ENCODE measurements at places on chromosomes 1 and 21.

GRCh38 chr1:110065841-110066240 lies 4.6 kb downstream of the ALX3 start:
- no peak for DNase-seq

GRCh38 chr1:209458921-209459320 lies 124.6 kb upstream of the CAMK1G start:
- no peak for DNase-seq

- no peak for DNase-seq
Measured at GRCh38 chr1:4585216-4585615, 69.2 kb upstream of the AJAP1 start.

- no peak for DNase-seq
Measured at GRCh38 chr21:34535886-34536285, 23.9 kb upstream of the KCNE1 start.

DNA sequence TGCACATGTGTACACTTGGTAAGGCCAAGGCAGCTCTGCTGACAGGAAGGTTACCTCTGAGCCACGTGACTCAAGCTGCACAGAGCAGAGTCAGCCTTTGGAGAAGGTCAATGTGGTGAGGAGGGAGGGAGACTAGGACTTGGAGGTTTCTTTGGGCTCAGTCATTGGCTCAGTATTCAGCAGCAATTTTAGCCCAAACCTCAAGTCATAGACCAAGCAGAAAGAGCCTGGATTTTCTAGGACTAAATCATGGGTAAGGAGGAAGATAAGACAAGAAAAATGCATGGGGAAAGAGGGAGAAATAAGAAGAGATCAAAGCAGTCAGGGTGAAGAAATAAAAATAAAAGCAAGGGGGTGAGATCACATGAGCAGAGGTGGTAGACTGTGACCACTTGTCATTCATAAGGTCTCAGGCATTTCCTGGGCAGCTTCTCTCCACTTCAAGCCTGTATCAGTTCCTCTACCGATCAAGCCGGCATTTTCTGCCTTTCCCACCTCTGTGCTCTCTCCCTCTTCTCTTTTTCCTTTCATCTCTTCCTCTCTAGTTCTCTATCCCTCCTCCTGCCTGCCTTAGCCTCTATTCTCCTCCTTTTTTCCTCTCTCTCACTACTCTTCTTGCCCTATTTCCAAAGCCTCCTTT lies 51.7 kb upstream of the DUSP10 start:
- no peak for DNase-seq
